ENCODE measurements at places on chromosomes 5 and 9.

GRCh38 chr9:135303280-135303647, 176.3 kb upstream of the PPP1R26 start:
- DNase-seq: no peak

- DNase-seq: no peak
Measured at GRCh38 chr5:59831326-59832010, 62.1 kb downstream of the PDE4D start.

- DNase-seq: no peak
Measured at GRCh38 chr5:149799119-149799623, 69.1 kb downstream of the PPARGC1B start.

- no peak for DNase-seq
Measured at GRCh38 chr9:134329576-134329855, 3.3 kb downstream of the RXRA start.

DNA sequence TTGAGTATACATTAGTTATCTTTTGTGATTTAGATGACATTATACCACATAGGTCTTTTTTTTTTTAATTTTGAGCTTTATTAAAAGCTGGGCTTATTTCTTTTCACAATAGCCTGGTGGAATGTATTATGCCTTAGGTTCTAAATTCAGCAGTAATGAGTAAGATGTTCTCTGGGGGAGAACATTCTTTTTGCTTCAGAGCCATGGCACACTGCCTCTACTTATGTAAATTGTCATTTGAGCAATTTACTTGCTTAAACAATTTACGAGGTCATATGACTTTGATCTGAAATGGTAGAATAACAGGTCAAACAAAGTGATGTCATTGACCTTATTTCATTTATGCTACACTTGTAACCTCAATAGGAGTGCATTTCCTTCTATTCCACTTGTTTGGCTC, 154.2 kb downstream of the FOCAD start:
- DNase-seq: no peak

DNA sequence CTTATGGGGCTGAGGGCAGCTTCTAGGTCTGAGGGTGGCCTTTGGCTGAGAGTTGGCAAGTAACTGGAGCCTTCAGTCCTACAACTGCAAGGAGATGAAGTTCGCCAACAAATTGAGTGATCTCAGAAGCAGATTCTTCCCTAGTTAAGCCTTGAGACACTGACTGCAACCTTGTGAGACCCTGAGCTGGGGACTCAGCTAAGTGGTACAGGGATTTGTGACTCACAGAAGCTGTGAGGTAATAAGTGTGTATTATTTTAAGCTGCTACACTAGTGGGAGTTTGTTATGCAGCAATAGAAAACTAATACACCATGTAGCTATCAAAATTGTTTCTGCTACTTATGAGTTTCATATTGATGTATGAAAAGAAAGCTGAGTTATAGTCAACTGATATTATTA, 279.2 kb downstream of the PIK3R1 start:
- no peak for DNase-seq

DNA sequence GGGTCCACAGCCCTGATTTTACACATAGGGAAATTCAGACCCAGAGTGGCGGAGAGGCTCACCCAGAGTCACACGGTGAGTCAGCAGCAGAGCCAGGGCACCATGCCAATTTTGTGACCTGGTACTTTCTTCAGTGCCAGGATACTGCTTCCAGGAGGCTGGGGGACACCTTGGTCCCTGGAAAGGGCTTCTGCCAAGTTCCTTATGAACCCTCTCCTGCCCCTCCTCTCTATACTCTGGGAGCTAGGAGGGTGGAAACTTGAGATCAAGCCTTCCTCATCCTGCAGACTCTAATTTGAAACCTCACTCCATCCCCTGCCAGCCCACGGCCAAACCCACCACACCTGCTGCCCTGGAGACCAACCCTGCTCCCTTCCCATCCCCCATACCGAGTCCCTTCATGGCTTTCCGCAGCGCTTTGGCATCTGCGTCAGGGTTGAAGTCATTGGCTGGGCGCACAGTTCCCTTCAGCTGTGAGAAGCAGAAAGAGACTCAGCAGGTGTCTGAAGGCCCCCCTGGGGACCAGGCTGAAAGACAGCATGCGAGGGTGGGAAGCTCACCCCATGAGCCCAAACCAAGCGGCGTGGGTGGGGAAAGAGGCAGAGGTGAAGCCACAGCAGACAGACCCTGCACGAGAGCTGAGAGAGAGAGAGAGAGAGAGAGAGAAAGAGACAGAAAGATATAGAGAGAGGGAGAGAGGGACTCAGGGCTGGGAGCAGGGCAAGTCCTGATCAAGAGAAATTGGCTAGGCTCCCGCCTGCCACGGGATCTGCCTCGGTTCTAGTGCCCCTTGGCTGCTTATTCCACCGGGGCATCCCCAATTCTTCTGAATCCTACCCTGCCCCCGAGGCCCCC, 33.5 kb downstream of the ANXA6 start:
- peak; percentile 30 for DNase-seq

- no peak for DNase-seq
Measured at GRCh38 chr5:149374303-149374702, 4.8 kb downstream of the IL17B start.

DNA sequence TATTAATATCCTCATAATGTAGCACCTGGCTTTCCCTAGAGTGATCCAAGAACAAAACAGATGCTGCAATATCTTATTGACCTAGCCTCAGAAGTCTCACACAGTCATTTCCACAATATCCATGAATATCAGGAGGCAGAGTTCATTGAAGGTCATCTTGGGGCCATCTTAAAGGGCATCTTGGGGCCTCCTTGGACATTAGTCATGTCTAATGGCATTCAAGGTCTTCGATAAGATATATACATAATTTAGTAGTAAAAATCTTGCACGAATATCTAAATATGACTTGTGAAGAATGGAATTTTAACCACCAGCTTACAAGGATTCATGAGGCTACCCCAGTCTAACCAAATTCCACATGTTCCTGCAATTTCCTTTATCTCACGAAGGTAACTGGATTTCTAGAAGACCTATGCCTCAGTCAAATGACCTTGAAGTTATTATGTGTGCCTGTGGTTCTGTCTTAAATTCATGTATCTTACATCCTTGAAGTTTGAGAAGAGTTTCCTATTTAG, 163.6 kb upstream of the SPEF2 start:
- no peak for DNase-seq

DNA sequence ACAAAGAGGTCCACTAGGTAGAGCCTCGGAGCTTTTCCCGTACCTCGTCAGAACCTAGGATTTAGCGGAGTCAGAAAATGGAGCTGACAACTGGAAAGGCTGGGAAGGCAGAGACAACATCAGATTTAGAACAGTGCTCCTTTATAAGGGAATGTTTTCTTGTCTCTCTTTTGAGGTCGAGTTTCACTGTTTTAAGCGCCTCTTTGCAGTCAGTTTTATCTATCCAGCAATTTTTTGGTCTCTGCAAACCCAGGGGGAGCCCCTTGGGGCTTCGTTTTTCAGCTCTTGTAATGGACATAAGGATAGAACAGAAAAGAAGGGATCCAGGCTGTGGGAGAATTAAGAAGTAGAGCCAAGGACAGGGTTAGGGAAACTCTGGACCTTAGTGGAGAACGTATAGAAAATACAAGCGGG, 80.5 kb downstream of the FNBP1 start:
- DNase-seq: no peak

- DNase-seq: no peak
Measured at GRCh38 chr9:90478821-90479220, 163.8 kb downstream of the DIRAS2 start.

DNA sequence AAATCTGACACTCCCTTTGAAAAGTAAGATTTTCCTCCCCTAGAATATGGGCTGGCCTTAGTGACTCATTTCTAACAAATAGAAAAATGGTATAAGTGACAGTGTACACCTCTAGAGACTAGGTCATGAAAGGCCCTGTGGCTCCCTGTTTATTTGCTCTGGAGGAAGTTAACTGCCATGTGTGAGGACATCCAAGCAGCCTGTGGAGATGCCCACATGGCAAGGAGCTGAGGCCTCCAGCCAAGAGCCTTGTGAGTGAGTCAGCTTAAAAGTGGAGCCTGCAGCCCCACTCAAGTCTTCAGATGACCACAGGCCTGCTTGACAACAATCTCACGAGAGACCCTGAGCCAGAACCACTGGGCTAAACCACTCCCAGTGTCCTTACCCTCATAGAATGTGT, 128.1 kb upstream of the LHFPL2 start:
- DNase-seq: no peak

- no peak for DNase-seq
Measured at GRCh38 chr9:87422999-87423398, 74.7 kb upstream of the DAPK1 start.

DNA sequence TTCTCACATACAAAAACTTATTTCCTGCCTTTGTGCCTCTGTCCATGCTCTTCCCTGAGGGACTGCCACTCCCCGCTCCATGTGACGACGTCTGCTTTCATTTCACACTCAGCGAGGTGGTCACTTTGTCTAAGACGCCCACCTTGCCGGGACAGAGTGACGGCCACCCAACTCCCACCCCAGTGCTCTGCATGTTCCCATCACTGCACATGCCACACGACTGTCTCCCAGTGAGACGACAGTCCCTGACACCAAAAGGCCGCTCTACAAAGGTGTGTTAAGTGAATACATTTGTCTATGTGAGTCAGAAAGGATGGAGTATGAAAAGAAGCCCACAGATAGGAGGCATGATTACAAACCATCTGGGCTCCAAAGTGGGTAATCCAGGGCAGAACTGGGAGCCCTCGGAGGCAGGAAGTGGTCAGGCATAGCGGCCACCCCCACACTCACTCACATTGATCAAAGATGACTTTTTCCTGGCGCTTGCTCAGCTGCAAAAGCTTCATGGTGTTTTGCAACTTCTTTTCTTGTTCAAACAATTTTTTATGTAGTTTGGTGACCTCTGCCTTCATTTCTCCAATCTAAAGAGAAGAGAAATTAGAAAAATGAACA, 185.8 kb downstream of the CDK5RAP2 start:
- peak; percentile 18 for DNase-seq

DNA sequence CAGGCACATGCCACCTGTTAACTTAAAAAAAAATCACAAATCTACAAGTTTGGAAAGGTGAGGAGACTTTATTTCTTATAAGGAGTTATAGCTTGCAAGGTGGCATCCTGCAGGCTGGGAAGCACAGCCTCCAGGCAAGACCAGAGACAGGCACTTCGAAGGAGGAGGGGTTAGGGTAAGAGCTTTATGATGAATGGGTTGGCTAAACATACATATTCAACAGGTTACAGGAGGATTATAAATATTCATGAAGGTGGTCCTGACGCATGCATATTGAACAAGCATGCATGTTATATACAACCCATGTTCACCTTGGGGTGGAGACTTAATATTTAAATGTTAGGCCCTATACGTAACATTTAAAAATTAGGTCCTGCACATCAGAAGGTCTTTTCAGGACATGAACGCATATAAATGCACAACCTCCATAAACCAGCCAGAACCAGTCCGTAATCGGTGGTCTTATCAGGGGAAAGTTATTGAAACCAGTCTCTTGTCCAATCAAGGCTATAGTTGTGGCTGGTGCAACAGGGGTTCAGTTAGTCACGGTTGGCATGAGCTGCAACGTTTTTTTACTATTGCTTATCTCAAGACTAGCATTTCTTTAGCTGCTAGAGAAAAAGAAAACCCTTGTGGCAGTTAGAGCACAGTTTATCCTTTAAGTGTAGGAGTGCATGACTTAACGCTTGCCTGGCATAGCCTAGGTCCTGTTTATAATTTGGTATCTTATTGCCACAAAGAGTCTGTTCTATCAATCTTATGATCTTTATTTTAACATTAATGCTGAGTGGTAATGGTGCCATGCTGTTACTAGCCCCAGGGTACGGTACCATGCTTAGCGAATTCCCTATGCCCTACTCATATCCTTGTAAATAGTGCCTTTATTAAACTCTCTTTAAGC, 72.7 kb downstream of the C9orf57 start:
- DNase-seq: no peak

DNA sequence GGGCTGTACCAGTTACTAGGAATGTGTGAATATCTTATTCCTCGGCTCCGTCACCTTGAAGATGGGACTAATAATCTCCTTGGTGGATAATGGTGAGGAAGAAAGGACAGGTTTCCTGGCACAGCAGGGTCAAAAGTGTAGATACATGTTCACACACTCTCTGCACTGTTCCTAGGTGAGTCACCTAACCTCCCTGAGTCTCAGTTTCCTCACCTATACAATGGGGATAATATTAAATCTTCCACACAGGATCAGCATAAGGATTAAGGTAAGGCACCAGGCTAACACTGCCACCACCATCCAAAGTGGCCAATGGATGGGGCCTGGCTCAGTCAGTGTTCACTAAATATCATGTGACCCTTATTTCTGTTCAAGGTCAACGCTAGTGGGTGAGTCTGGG, 66.9 kb downstream of the PSMB7 start:
- no peak for DNase-seq

GRCh38 chr5:5523066-5523505, 100.6 kb downstream of the ICE1 start:
- no peak for DNase-seq

DNA sequence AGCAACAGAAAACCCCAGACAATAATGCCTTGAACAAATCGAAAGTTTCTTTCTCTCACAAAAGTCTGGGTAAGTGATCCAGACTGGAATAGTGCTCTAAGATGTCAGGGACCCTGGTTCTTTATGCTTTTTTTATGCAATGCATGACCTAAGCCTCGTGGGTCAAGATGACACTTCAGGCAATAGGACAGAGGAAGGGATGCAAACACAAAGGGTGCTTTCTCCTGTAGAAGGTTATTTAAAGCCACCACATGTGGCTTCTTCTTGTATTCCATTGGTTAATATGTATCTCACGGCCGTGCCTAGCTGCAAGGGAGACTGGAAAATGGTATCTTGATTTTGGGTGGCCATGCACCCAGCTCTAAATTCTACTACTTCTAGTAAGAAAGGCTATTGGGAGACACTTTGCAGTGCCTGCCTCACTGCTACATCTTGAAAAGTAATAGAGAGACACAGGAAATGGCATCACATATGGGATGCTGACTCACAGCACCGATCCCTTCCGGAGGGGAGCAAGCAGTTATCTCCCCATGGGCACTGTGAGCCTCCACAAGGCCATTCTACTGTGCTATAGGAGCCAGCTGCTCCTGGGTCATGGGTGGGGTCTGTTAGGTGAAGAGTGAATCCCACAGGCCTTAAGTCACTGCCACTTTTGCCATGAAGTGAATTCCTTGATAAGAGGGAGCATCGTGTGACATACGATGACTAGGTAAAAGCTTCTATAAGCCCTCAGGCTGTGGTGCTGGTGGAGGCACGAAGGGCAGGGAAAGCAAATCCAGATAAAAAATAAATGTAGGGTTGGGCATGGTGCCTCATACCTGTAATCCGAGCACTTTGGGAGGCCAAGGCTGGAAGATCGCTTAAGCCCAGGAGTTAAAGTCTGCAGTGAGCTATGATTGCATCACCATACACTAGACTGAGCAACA, 32.5 kb upstream of the RAB14 start:
- no peak for DNase-seq
